ENCODE measurements at places on chromosomes 2 and 18.
A peak's percentile ranks its signal among the peaks of the same experiment; 100 is the strongest.

- DNase-seq = no peak
Measured at GRCh38 chr2:148948868-148949267, 73.8 kb downstream of the KIF5C start.

- DNase-seq = no peak
Measured at GRCh38 chr2:70706026-70706795, 61.8 kb downstream of the ADD2 start.

DNA sequence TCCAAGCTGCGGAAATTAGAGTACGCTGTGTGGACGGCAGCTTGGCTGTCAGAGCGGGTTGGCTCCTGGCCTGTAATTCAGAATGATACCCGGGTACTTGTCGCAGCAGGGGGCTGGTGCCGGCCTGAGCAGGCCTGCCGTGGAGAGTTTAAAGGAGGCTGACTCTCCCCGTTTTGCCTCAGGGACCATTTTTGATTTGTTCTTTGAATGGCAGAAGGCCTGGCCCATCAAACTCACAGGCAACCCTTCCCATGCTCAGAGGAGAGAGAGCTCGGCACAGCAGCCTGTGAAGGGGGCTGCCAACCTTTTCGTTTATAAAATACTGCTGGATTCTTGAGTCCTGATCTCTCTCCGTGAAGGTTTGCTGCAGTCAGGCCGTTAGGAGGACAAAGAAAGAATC lies 151.3 kb downstream of the KLHL29 start:
- no peak for DNase-seq

DNA sequence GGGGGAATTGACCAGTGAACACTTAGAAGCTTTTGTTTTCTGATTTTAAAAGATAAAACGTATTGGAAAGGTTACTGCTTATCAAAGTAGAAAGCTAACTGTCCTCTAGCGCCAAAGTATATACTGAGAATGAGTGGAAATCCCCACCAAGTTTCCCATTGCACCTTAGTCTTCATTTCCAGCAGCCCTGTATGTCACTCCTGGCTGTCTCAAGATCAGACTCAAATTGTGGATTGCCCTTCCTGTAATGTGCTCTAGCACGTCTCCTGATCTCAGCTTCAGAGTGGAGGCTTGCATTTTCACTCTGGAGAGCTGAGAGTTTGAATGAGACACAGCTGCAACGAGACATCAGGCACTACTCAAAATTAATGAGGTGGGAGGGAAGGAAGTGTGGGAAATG lies 26.6 kb downstream of the MFF start:
- no peak for DNase-seq

DNA sequence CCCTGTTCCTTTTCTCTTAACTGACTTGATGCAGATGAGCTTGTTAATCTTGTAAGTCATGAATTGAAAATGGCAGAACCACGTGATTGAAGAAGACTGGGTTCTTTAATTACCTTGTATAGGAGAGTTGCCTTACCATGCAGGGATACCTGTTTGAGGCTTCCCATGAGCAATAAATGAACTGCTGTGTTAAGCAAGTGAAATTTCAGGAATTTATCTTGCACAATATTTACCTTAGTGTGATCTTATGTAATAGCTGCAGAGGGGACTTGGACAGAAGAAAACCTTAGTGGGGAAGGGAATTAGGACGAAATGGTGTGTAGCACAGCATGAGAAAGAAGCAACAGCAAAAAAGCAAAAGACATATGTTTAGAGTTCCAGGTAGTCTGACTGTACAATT lies 384.0 kb upstream of the TMEFF2 start:
- DNase-seq = no peak

DNA sequence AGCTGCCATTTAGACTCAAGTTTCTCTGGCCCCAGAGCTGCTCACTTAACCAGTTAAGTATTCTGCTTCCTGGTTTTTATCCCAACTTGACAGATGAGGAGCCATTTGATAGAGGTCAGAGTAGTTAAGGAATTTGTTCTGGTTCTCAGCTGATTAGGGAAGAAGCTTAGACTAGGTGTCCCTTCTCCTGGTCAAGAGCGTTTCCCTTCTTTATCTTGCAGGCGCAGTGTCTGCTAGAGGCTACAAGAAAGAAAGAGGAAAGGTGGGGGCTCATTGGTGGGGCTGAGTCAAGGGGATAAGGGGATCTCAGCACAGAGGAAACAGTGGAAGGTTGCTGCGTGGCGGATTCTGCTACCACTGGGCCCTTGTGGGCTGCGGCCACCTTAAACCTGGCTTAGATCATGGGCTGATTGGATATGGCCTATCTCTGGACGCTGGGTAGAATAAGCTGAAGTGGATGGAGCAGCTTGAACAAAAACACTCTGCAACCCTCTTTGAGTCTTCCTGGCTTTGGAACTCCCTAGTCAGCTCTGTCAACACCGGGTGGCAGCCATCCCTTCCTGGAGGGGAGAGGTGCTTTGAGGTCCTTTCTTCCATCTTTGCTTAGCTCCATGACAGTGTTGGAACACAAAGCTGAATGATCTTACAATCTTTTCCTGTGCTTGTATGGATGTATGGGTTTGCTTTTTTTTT lies 70.8 kb downstream of the QPCT start:
- peak; percentile 8 for DNase-seq

- no peak for DNase-seq
Measured at GRCh38 chr2:172220121-172220520, 117.4 kb upstream of the DLX2 start.

DNA sequence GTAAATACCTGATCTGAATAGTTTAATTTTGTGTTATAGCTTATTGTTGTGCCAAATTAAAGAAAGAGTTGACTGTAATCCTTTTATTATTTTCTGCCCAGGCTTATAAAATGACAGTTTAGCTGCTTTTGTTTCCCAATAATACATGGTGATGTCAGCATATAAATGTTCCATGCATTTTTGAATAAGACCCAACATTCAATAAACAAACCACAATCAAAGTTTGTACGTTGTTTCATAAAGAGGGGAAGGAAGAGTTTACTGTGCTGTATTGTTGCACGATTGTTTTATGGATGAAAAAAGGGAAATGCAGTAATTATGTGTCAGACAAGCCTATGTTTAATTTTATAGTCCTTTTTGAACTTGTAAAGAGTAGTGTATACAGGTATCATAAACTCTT lies 177.2 kb upstream of the SCN7A start:
- no peak for DNase-seq

- DNase-seq = no peak
Measured at GRCh38 chr2:96680561-96681141, 38.1 kb downstream of the FER1L5 start.

DNA sequence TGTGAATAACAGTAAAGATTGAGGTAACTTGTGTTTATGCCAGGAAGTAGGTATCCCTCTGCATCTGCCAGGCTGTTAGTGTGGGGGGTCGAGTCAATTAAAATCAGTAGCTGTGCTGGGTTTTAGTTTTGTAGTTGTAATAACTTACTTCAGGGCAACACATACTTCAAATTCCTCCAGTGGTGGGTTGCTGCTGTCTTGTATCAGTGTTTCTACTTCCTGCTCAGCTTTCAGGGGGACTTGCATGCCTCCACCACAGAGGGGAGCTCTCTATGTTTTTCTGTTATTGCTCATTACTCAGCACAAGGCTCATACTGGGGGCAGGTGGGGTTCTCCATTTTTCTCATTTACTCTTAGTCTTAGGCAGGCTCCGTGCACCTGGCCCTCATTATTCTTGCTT lies 136.8 kb downstream of the CAPN13 start:
- no peak for DNase-seq

DNA sequence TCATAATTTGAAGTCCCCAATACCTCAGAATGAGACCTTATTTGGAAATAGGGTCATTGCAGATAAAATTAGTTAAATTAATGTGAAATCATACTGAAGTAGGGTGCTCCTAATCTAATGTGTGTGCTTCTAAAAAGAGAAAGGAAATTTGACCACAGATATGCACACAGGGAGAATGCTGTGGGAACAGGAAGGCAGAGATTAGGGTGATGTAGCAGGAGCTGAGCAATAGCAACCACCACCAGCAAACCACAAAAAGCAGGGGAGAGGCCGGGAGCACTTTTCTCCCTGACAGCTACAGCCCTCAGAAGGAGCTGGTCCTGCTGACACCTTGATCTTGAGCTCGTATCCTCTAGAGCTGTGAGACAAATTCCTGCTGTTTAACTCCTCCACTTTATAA lies 24.6 kb upstream of the SCG2 start:
- DNase-seq = no peak

DNA sequence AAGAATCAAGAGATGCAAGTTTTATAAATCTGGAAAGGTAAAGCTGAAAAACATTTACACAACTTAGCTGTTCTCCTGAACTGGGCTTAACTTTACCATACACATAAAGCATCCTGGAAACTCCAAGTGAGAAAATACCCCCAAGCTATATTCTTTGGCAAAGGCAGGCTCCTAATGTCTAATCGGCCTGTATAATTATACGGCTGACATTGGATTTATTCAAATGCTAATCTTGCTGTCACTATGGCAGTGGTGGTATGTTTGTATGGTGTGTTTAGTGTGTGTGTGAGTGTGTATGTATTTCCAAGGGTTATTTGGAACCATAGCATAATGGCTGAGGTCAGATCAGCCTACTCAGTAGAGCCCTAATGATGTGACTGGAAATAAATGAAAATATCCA lies 1031.8 kb upstream of the ZEB2 start:
- no peak for DNase-seq

DNA sequence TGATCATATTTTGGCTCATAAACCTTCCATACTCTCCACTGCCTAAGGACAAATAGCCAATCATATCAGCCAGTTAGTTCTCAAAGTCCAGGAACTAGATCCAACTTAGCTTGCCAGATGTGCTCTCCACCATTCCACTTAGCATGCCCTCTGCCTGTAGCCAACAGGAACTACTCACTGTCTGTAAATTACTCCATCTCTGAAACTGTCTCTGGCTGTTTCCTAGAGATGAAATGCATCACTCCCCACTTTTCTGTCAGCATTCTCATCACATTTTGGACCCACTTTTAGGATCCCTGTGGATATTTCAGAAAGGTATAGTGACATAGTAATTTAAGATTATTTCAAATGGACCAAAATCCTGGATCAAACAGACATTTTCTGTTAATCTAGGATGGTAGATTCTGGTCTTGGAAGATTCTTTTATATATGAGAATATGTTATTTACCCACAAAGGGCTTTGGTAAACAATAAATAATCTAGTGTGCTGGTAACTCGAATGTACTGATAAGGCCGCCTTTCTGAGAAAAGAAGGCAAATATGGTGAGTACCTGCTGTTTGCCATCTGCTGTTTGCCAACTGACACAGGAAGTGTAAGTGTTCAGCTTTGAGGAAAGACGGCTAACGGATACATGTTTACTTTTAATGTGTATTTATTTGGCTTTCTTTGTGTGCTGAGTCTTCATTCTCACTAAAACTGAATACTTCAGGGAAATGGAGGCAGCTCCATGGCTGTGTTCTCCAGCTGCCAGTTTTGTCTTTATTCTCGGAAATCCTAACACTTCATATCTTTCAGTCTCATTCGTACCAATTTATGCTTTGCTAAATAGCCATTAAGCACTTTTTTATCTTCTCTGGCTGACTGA lies 79.5 kb downstream of the EVA1A start:
- peak; percentile 85 for DNase-seq

DNA sequence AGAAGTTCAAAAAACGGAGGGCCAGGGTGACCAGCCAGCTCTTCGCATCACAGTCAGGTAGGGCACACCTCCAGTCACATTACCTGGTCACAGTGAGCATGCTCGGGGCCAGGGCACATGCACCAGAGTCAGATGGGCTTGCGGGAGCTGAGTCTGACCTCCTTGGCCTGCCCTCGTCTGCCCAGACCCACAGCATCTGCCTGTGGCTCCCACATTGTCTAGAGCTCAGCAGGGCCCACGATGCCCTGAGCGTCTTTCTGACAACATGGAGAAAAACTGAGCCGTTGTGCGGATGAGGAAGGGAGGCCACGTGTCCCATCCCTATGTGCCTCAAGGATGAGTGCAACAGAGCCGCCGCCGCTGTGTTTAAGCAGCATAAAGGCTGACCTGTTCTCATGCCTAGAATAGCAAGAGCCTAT lies 37.6 kb downstream of the CRACDL start:
- no peak for DNase-seq

DNA sequence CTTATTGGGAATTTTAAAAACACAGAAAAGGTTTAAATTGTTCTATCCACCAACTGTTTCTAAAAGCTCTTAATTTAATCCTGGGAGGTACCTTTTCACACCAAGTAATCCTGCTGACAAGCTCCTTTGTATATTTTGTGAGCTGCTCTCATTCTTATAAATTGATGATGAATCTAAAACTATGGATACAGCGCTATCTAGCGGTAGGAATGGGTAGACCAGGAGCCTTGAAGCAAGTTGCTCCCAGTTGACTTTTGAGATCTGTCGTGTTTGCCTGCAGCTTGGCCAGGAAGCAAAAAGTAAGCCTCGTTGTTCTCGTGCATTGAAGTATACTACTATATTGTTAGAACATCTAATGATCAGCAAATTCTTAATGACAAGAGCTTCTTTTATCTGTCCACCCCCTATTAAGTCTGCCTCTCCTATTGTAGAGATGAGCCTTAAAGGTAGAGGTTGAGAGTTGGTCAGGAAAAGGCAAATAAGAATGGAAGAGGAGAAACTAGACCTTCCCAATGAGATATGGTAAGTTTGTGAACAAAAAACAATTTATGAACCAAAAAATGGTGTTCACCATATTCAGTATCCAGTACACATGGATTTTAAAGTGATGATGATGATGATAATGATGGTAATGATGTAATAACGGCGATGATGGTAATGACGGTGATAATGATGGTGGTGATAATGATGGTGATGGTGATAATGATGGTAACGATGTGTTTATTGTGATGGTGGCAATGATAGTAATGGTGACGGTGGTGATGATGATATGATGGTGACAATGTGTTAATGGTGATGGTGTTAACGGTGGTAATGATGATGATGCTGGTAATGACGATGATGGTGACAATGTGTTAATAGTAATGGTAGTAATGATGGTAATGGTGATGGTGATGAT lies 212.1 kb upstream of the NCKAP5 start:
- peak; percentile 94 for DNase-seq

DNA sequence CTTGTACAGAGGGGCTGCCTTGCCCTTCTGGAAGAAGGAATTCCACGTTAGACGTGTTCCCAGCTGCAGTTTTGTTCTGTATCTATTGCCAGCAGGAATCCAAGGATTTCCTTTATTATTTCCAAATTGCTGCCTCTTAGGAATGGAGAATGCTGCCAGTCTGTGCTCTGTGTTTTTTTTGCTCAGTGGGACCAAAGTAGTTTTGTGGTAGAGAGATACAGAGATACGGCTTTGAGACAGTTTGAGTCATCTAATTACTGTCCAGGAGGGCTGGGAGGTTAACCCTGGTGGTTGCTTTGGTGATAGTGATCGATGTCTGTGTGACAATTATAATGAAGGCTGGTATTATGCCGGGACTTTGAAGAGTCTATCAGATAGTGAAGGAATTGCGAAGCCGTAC lies 26.3 kb downstream of the ASAP2 start:
- no peak for DNase-seq

GRCh38 chr2:106339609-106340008 lies 128.6 kb downstream of the RGPD3 start:
- DNase-seq = no peak

- DNase-seq = no peak
Measured at GRCh38 chr18:54251606-54252390, 17.5 kb upstream of the POLI start.

GRCh38 chr2:216555274-216555673 lies 56.6 kb downstream of the RPL37A start:
- no peak for DNase-seq

GRCh38 chr2:112144966-112145365 lies 6.8 kb downstream of the FBLN7 start:
- no peak for DNase-seq

GRCh38 chr2:233098618-233099017 lies 38.5 kb downstream of the INPP5D start:
- DNase-seq = no peak

All from NCI-H510A treated with DMSO at 0.1 percent for 48 hours (cell line).